ENCODE measurements at places on chromosomes 4 and X.

GRCh38 chr4:176433983-176434382, 114.2 kb downstream of the SPCS3 start:
- no peak for DNase-seq

- DNase-seq, result no peak
Observed at GRCh38 chr4:31190671-31191070, 470.5 kb downstream of the PCDH7 start.

DNA sequence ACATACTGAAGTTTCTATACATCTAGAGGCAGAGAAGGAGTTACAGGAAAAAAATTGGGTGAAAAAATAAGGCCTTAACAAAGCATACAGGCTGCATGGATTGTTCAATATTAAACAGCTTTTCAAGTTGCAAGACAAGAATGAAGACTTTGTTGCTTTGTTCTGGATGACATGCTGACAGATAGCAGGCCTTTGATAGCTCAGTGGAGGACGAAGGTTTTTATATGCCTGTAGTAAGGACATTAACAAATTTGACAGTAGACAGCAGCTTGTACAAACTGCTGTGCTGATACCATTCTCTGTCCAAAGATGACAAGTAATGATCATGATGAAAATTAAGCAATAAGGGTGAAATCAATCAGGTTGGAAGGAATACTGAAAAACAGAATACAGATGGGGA, 309.9 kb downstream of the NKX6-1 start:
- DNase-seq, result no peak

DNA sequence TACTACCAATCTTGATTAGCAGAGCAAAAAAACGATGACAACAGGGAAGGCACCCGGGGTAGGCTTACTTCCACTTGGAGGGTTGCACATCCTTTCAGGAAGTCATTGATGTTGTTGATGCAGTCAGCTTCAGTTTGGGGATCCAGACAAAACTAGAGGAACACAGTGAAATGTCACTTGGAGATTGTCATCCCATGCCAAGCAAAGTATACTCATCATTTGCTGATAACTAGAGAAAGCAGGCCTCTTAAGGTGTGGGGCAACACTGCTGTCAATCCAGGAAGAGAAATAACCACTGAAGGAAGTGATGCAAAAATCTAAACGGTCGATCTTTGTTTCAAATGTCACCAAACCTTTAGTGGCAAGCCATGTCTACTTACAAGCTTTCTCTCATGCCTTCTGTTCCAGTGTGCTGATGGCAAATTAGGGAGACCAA, 1.4 kb downstream of the ARHGEF6 start:
- DNase-seq, result no peak

- DNase-seq, result no peak
Observed at GRCh38 chr4:2343476-2343875, 75.0 kb downstream of the ZFYVE28 start.

- no peak for DNase-seq
Observed at GRCh38 chr4:172927096-172927814, 241.4 kb upstream of the GALNT7 start.

DNA sequence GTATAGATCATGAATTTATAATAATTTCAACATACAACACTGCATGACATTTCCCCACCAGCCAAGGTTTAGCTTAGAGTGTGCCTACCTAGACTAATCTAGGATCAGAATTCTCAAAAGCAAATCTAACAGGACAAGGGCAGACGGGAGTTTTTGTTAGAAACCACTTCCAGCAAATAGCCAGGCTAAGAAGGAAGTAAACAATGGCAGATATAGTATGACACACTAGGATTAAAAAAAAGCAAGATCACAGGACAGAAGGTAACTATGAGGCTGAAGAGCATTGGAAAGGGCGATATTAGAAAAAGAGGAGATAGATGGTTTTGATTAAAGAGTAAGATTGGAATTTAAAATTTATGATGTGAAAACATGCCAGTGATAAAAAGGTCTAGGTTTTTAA, 124.8 kb downstream of the LRBA start:
- DNase-seq, result no peak

DNA sequence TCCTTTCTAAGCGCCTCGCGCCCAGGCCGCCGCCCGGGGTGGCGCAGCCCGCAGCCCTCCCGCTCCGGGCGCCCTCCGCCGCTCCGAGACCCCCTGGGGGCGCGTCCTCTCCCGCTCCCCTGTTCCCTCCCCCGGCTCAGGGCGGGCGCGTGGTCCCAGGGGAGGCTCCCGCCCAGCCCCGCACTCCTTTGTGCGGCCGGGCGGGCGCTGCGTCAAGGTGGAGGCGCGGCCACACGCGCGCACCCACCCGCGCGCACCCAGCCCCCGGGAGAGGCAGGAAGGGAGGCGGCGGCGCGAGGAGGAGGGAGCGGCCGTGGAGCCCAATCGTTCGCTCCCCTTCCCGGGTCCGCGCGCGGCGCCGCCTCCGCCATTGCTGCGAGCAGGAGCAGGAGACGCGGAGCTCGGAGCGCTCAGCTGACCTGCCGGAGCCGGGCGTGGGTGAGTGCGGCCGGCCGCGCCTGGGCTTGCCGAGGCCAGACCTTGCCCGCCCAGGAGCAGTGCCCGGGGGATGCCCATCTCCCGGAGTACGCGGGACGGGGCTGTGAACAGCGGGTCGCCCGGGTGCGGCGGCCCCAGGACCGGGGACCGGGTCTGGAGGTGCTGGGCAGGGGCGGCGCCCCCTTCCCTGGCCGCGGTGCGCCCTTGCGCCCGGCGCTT, at the start of gene NSG1:
Gene NSG1 (plus strand): TSS at position 367 of the 657 bp plus-strand sequence. CDS start 528 bp downstream, outside the sequence.
- no peak for DNase-seq

DNA sequence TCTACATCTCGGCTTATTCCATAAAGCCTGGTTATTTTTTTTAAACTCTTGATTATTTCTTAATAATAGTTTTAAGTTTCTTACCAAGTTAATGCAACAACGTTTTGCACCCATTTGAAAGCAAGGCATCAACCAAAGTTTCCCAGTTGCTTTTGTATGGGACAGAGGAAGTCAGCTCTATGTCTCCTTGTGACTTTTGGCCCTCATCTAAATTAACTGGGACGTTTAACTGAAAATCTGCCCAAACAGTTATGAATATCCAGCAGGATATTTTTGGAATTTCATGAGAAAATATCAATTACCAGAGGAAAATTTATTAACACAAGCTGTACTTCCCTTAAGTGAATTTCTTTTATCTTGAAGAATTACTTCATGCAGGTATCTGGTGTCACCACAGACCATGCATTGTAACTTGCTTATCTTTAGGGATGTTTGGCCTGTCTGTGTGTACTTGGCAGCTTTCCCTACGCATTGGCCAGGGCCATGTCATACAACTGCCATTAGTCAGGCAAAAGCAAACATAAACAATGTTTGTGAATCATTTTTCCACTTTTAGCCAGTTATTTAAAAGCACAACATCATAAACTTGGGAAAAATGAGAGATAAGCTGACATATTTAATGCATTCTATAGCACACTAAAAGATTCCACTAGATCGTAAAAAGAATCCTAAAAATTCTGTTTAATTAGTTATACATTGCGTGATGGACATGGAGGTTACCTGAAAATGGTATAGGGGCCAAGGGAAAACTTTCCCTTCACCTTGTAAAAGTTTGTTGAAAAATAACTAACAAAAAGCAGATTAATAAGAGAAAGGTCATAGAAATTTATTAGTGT, 101.4 kb upstream of the PDE5A start:
- DNase-seq, result no peak

DNA sequence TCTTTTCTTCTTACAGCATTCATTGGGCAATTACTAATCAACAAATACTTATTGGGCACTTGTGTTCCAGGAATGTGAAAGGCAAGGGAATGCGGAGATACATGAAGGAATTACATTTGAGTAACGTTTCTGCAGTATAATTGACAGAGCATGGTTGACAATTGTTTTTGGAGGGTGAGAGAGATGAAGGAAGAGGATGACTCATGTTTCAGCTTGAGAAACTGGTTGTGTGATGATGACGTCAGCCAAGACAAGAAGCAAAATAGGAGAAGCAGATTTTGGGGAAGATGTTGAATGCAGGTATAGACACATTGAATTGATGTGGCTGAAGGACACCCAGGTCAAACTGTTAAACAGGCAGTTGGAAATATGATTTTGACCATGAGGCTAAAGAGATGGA, 8.0 kb upstream of the CPEB2 start:
- no peak for DNase-seq

GRCh38 chr4:82614838-82615449, 53.2 kb upstream of the TMEM150C start:
- no peak for DNase-seq

- DNase-seq, result no peak
Observed at GRCh38 chrX:104670051-104670450, 104.1 kb downstream of the IL1RAPL2 start.

- no peak for DNase-seq
Observed at GRCh38 chr4:147793569-147794313, 61.9 kb downstream of the ARHGAP10 start.

DNA sequence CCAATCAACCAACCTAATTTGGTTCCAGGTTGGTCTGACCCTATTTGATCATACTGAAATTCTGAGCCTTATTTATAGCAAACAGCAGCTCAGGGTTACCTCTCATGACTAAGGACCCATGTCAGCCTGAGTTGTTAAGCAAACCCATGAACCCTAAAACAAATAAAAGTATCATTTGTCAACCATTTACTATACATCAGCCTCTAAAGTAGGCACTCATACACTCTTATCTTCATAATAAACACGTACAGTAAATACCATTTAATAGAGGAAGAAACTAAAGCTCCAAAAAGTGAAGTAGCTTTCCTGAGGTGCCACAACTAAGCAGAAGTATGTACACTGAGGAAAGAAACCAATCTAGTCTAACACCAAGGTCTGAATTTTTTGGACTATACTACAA, 25.2 kb downstream of the MANBA start:
- no peak for DNase-seq

DNA sequence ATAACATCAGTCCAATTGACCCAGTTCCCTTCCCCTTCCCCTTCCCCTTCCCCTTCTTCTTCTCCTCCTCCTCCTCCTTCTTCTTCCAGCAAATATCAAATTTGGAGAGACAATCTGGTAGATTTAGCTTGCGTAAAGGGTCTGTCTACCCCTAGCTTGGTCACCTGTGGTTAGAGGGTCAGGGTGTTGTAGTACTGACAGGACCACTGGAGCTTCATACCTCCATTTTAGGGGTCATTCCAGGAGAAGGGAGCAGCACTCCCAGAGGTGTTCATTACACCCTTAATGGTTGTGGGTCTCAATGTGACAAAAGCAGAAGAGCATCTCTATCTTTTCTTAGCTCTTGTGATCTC, 3.7 kb upstream of the FGB start:
- DNase-seq, result no peak

DNA sequence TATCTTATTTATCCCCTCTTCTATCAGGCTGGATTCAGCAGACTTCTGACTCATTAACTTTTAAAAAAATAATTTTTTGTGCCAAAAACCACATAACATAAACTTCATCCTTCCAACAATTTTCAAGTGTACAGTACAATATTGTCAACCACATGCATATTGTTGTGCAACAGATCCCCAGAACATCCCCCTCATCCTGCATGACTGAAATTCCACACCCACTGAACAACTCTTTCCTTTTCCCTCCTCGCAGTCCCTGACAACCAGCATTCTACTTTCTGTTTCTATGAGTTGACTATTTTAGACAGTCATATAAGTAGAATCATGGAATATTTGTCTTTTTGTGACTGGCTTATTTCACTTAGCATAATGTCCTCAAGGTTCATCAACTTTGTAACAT, 2.2 kb upstream of the MID2 start:
- DNase-seq, result no peak

GRCh38 chrX:66002824-66003680, 36.8 kb downstream of the VSIG4 start:
- no peak for DNase-seq
